Left lobe of liver (tissue), 2 donors: ENCODE measurements at places on chromosomes 12 and 14. TPM values are rescaled to one million over a fixed set of nuclear protein-coding genes. Genes with fewer than 3 reads are reported as not detected.

The KLRG1 gene
- 1.9 TPM for total RNA-seq

The IL23A gene
- 0.43 TPM for total RNA-seq

The PDZRN4 gene
- total RNA-seq = 0.20 TPM

The PWP1 gene
- total RNA-seq = 13.3 TPM

DNA sequence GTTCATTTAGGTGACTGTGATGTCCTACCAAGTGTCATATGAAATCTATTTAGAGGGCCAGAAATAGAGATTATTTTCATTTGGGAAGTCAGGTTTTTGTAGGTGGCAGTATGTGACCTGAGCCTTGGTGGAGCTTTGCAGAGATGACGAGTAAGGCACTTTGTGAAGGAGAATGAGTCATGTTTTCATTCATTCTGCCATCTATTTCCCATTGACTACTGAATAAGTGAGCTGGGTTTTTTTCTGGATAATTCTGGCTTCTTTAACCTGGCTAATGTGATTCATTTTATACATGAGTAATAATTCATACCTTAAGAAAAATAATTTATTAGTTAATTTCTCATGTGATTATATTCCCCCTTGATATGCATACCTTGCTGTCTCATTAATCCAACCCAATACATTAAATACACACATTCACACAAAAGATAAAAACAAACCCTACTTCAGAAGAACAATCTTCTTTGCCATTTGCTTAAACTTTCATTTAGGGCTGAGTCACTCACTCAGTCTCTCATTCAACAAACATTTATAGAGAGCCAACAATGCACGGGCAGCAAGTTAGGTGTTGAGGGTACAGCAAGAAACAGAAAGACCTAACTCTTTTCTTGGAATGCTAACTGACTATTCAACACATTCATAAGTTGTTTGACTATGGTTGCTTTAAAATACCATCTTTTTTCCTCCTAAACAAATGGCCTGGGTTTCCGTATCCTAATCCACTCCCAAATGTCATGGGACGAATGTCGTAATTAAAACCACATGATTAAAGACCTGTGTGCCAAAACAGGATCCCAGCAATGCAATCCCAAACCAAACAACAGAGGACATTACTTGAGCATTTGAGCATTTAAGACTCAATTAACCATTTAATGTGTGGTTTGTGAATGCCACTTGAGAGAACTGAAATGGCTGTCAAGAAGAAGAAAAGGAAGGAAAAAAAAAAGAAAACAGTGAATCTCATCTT, 78.0 kb downstream of the KITLG start:
- no peak for DNase-seq

- DNase-seq = no peak
Observed at GRCh38 chr12:22740656-22741355, 115.8 kb downstream of the ETNK1 start.

DNA sequence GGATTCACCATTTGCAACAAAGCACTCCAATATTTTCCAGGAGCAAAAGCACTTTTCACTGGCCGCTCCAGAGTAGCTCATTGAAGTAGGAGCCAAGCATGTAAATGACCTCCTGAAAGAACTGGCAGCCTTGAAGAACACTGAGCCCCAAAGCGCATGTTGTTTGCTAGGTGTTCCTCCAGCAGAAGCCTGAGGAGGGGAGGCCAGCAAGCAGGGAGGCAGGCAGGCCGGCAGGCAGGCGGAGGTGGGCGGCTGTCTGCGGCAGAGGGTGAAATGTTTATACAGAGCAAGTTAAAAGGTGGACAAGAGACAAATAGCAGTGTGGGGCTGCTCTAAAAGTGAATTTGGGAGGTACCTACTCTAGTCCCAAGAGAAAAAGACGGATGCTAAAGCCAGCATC, 439.4 kb downstream of the CCDC91 start:
- no peak for DNase-seq

DNA sequence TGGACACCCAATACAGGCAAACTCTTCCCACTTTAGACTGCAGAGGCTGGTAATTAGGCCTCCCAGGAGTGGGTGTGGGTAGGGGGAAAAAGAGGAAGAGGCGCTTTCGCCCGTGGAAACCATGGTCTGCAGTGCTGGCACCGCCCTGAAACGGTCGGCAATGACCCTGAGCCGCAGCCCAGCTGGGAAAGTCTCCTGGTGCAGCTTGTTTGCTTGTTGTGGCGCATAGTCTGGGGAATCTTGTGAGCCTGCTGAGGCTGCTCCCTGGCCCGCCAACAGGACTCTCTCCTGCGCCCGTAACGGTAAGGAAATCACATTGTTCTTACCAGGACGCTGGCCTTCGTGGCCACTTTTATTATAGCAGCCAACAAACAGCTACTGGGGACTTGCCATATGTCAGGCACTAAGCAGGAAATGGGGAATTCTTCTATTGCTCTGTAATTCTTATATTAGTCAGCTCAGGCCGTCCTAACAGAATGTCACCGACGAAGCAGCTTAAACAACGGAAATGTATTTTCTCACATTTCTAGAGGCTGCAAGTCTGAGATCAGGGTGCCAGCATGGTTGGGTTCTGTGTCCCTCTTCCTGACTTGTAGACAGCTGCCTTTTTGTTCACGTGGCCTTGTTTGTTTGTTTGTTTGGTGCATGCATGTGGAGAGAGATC, 52.5 kb upstream of the RIN3 start:
- DNase-seq = no peak

- DNase-seq = no peak
Observed at GRCh38 chr14:58547649-58548048, 90.1 kb upstream of the DACT1 start.

DNA sequence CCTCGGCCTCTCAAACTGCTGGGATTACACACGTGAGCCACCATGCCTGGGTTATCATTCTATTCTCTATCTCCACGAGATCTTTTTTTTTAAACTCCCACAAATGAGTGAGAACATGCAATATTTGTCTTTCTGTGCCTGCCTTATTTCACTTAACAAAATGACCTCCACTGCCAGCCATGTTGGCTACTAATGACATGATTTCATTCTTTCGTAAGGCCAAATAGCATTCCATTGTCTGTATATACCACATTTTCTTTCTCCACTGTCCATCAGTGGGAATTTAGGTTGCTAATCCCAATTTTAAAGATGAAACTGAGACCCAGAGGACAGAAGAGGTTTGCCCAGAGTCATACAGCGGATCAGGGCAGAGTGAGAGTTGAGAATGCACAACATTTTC, 10.9 kb upstream of the TRPV4 start:
- DNase-seq = no peak

- DNase-seq = no peak
Observed at GRCh38 chr12:58238411-58238810, 297.0 kb downstream of the ATP23 start.

DNA sequence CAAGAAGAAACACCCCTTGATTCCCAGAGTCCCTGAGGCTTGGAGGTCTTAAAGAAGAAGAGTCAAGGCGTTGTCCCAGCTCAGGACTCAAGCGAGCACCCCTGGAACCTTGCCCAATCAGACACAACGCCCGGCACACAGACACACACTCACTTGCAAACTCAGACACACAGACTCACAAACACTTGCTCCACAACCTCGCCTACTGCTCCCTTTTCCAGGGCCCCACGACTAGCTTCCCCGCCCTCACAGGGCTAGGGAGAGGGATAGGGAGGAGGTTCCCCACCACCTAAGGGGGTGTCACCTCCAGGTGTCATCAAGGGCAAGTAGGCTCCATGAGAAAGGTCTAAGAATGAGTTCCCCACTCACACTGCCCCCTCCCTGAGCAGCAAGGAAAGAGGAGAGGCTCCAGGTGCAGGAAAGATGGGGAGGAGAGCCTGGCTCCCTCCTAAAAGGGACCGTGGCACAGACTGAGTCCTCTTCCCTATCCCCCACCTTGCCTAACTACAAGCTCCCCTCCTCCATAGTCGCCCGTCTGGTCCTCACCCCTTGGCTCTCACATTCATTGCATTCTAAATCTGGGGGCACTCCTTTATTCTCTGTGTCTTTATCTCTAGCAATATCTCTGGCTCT, 717 bp downstream of the WNT10B start:
- DNase-seq = no peak

DNA sequence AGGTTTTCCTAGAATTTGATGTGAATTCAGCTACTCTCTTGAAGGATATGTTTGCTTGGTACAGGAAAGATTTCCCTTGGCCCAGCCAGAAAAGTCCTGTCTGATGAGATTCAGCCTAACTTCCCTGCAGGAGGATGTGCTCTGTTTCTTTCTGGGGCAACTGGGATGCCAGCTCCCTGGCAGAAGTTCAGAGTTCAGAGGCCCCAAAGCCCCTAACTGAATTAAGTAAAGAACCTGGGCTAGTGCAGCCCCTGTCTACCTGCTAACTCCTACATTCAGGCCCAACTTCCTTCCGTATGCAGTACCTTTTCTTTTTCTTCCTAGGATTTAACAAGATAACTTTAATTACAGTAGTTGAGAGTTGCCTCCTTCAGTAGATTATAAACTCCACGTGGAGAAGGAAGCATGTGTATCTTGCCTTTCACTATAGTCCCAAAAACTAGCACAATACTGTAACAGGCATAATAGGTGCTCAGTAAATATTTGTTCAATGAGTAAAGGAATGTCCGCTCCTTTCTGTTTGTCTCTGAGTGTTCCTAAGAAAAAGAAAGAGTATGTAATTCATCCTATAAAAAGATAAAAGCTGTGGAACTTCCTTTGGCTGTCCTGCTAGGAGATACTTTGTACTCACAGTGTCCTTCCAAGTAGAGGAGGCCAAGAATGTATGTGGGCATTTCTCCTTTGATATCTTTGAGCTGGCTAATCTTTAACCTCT, 141.0 kb downstream of the SLC8A3 start:
- no peak for DNase-seq

GRCh38 chr14:59262717-59263454, 74.4 kb downstream of the DAAM1 start:
- DNase-seq = peak; percentile 78

GRCh38 chr12:132110677-132111076, 33.4 kb downstream of the DDX51 start:
- peak; percentile 19 for DNase-seq
